ENCODE measurements at places on chromosomes 2 and 18.

GRCh38 chr2:64558445-64559081, 34.4 kb downstream of the AFTPH start:
- DNase-seq = no peak

DNA sequence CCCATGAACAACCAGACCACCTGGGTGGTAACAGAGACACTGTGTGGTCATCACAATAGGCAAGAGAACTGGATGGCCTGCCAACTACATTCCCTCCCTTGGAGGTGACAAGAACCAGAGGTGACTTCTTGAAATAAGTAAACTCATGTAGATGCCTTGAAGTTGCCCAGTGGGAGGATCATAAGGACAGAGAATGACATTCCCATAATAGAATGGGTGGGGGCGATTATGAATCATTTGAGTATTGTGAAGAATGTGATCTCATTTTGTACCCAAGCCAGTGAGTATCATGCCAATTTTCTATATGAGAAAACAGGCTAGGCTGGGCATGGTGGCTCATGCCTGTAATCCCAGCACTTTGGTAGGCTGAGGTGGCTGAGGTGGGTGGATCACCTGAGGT, 211.4 kb upstream of the GYPC start:
- no peak for DNase-seq

DNA sequence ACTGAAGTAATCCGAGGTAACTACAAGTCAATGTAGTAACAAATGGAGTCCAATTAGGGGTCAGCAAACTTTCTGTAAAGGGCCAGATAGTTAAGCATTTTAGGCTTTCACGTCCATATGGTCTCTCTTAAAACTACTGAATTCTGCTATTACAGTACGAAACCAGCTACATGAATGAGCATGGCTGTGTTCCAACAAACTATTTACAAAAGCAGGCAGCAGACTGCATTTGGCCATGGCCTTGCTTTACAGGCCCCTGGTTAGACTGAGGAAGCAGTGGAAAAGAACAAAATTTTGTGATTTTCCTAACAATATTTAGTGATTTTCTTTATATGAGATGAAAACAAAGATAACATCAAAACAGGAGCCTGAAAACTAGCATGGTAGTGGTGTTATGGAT, 64.0 kb downstream of the RTN4 start:
- no peak for DNase-seq

DNA sequence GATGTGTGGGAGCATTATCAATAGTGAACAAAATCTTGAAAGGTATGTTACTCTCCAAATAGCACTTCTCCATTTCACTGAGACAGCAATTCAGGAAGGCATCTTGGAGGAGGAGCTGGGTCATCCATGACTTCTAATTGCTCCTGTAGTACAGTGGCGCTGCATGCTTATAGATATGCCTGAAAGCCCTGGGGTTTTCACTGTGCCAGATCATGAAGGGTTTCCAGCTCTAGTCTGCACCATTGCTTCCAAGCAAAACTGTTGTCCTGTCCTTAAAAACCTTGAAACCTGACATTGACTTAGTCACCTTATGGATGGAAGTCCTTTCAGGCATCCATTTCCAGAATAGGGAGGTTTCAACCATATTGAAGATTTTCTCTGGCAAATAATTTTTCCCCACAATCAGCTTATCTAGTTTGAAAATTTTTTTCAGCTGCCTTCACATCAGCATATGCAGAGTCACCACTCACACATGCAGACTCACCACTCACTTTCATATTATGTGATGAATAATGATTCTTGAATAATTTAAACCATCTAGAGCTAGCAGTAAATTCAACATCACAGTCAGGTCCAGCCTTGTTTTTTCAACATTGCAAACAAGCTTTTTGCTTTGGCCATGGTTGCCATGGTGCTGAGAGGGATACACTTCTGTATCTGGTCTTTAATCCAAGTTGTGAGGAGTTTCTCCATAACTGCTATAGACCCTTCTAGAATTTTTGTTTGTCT, 297.1 kb downstream of the CLIP4 start:
- DNase-seq = no peak

GRCh38 chr2:232214053-232214452, 164.5 kb upstream of the ALPP start:
- no peak for DNase-seq

- DNase-seq = peak; percentile 95
Observed at GRCh38 chr2:30300456-30301221, 69.3 kb downstream of the LBH start.

GRCh38 chr2:110100480-110100879, 15.1 kb downstream of the MALL start:
- DNase-seq = no peak

GRCh38 chr18:2112435-2113045, 458.8 kb downstream of the METTL4 start:
- no peak for DNase-seq

- DNase-seq = peak; percentile 33
Observed at GRCh38 chr2:205776139-205776538, 93.8 kb downstream of the NRP2 start.

DNA sequence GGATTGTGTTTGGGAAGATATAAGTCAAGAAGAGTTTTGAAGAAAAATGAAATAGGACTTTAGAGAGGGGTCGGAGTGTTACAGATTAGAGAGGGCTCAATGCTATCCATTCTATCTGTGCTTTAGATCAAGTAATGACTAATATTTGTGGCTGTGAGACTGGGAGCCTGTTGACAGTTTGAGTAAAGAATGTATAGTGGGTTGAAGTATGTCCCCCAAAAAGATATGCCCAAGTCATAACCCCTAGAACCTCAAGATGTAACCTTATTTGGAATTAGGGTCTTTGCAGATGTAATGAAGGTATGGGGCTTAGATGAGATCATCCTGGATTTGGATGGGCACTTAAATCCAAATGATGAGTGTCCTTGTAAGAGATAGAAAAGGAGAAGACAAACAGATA, 55.3 kb upstream of the SERPINE2 start:
- DNase-seq = peak; percentile 37

GRCh38 chr18:75204732-75205513, 4.0 kb downstream of the PTGR3 start:
- DNase-seq = no peak

DNA sequence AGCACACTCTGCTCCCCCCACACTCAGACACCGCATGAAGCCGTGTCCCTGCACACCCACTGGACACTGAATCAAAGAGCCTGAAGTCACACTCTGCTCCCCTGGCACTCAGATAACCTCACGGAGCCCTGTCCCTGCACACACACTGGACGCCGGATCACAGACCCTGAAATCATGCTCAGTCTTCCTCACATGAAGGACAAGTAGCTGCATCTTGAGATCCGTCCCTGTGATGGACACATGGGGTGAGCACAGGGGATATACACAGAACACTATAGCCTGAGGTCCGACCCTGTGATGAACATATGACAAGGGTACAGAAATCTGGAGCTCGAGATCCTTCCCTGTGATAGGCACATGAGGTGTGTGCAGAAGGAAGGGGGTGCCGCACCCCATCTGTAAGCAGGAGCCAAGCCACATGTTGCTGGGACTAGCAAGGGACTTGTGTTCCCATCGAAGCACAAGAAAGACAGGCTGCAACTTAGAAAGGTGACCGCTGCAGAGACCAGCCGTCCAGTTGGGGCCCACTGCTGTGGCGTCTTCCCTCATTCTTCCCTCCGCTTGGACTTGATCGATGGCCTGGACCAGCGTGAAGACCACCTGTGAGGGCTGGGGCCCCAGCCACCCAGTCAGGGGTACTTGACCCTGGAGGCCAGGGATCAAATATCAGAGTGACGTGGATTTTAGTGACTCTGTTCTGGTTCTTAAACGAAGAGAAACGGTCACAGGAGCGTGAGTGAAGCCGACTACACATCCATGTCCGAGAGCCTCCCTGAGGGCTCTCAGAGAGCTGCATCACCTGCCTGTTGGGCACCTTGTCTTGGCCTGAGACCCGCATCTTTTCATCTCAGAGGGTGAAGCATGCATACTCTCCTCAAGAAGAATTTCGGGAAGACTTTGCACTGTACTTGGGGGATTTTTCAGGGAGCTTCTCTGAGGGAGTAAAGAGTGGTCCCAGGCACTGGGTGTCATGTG, 391.7 kb upstream of the SALL3 start:
- no peak for DNase-seq

DNA sequence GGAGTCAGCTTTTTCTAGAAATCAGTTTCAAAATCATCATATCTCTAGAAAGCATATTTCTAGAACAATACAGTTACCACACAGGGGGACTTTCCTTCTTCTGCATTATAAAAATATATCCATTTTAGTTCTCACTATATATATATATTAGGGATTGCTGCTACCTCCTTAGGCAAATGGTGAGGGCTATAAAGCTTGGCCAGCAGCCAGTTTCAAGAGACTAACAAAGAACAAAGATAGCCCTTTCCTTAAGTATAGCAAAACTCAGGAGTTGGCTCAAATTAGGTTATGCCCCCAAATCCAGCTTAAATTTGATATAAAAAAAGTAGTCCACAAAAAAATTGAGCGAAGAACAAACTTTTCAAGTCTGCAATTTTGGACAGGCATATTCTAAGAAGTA, 70.0 kb downstream of the EIF2AK3 start:
- DNase-seq = no peak

DNA sequence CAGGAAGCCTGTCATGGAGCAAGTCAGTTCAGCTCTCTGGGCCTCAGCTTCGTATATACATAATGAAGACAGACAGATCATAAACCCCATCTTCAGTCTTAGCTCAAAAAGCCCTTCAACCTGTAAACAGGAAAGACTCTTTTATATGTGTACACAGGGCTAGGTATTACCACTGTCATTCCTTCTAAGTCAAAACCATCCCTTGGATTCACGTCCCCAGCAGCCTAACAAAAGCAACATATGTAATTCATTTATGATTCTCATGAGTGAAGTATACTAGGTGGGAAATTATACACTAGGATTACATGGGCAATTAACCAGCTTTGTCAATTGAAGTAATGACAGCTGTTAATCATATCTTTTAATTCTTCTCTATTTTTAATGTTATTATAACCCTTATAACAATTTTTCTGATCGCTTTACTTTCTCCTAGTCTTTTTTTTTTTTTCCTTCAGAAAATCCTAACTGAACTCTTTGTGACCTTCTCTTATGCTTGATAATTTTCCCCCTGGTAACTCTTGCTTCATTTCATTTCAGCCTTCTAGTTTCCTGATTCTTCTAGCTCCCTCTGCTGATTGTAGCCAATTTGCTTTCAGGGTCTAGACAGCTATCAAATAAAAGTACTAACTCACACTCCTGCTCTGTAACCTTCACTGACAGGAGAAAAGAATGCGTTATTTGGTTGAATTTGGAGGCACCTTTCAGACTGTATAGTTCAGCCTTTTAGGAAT, 99.7 kb downstream of the RBM43 start:
- DNase-seq = peak; percentile 67

DNA sequence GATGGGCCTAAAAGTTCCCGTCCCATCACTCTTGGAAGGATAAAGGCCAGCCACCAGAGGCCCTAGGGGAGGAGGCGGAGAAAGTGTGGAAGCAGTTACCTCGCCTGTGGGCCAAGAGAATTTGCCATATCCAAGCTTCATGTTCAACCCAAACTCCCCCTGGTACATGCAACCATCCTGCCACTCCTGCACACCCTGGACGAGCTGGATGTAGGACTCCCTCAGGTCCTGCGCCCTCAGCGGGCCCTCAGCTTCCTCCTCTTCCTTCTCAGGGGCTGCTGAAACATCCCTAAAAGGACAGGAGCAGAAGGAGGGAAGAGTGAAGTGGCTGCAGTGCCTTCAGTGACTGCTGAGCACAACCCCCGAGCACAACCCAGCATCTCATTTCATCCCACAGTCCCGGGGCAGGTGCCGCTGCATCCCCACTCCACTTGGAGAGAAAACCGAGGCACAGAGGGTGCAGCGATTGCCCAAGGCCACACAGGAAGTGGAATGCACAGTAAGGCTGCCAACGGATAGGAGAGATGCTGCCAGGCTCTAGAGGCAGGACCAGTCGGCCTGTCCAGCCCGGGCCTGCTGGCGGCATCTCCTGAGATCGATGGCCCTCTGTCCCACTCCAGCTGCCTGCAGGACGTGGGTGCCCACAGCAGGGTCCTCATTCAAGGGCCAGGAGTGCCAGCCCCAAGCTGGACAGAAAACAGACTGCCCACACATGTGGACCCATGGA, 2.9 kb downstream of the ANKMY1 start:
- DNase-seq = no peak

GRCh38 chr2:112173646-112174319, 35.6 kb downstream of the FBLN7 start:
- DNase-seq = no peak

DNA sequence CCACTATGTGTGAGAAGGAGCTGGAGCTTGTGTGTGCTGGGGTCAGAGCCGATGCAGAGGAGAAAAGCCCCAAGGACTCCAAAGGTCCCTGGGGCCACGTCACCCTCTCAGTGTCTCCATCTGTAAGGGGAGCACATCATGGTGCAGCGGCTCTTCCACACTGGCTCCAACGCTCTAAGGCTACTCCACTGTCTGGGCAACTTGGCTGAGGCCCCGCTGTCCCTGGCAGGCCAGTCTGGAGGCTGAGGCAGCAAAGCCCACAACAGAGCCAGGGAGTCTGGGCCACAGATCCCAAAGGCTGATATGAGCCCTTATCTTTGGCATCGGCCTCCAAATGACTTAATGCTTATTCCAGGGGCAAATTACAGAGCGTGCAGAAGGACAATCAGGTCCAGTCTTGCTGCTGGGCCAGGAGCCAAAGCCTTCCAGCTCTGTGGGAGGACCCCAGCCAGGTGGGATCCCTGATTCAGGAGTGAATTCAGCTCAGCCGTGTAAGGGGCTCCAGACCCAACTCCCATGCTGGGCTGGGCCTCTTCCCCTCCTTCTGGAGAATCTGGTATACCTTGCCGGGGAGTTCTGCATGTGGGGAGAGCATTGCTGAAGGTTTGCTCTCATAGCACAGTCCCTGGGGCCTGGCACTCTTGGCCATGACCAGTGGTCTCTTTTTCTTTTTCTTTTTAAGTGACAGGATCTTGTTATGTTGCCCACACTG, 1.8 kb upstream of the DUSP2 start:
- DNase-seq = no peak

- no peak for DNase-seq
Observed at GRCh38 chr2:238134393-238134785, 4.1 kb upstream of the KLHL30 start.

GRCh38 chr2:164323978-164324377, 297.3 kb downstream of the GRB14 start:
- DNase-seq = no peak

DNA sequence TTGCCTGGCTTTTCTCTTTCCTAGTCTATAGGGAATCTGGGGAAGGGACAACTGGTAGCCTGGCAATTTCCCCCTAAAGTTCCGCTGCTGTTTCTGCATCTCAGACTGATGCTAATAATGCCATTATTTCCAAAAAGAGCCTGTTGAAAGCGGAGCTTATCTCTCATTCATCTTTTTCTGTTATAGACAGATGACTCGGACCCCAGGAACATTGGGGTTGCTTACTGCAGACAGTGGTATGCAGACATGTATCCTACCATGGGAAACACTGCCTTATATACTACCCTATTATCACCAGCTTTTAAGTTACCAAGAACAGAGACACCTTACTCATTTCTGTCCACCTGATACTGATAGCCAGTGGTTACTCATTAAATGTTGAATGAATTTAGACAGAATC, 15.3 kb downstream of the ETAA1 start:
- peak; percentile 14 for DNase-seq

- DNase-seq = no peak
Observed at GRCh38 chr2:153575171-153575853, 96.8 kb upstream of the RPRM start.

- no peak for DNase-seq
Observed at GRCh38 chr2:28639092-28639691, 112.4 kb upstream of the PPP1CB start.
